ENCODE measurements at places on chromosomes 2 and 18.

GRCh38 chr2:68719912-68720311 is 14.7 kb upstream of the ARHGAP25 start:
- DNase-seq = no peak

GRCh38 chr2:22656426-22656825 is 728.6 kb upstream of the KLHL29 start:
- no peak for DNase-seq

DNA sequence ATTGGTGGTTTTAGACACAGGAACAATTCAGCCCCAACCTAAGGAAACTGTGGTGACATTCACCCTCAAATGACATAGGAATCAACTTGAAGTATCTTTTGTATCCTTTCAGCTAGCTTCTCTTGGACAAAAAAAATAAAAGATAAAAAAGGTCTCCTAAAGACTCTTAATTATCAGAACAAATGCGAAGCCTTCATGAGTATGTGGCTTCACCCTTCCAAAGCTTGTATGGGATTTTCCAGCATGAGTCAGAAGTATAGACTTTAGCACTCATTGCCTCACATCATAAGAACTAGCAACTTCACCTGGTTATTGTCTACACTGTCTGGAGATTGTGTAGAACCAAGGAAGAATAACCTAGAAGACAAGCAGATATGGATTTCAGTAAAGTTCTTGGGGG is 135.4 kb downstream of the LAMA3 start:
- DNase-seq = no peak

- no peak for DNase-seq
Measured at GRCh38 chr18:58788971-58789875, 75.5 kb upstream of the ZNF532 start.

DNA sequence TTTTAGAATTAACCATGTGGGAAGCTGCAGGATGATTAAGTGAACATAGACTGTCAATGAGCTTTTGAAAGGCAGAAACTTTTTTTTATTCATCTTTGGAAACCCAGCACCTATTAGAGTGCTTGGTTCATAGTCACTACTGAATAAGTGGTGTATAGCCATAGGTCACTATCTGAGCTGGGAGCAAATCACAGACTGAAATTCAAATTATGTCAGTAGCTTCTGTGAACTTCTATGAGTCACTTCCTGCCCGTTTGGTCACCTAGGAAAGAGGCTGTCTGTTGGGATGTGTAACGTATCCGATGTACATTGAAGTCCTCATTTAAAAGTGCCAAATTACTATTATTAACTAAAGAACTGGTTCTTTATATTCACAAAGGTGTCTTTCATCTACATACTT is 20.5 kb upstream of the SLC40A1 start:
- no peak for DNase-seq

GRCh38 chr2:219681694-219682300 is 54.4 kb downstream of the SLC4A3 start:
- DNase-seq = no peak

GRCh38 chr2:74894272-74894981 is 60.5 kb downstream of the HK2 start:
- no peak for DNase-seq

- DNase-seq = no peak
Measured at GRCh38 chr2:183519371-183520056, 395.3 kb downstream of the NUP35 start.

- DNase-seq = no peak
Measured at GRCh38 chr18:4293337-4293736, 161.8 kb downstream of the DLGAP1 start.

GRCh38 chr2:161991991-161992390 is 82.0 kb downstream of the DPP4 start:
- no peak for DNase-seq

DNA sequence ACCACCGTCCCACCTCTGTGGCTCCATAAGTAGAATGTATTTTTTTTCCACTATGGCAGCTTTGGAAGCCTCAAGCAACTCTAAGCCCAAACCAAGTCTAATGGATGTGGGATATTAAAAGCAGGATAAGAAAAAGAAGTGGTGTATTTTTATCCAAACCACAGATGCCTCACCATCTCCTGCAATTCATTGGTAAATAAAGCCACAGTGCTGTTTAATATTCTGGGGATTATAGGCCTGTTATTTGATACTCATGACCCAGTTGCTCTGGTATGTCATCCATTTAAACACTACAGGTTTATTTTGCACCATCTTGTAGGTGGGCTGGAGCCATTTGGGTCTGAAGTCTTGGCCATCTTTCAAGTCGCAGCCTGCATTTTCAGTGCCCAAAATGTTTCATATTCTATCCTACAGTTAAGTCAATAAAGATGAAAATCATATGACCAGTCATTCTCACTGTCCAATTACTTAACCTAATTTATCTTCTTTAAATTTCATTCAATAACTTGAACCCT is 279.5 kb upstream of the EPHA4 start:
- no peak for DNase-seq

DNA sequence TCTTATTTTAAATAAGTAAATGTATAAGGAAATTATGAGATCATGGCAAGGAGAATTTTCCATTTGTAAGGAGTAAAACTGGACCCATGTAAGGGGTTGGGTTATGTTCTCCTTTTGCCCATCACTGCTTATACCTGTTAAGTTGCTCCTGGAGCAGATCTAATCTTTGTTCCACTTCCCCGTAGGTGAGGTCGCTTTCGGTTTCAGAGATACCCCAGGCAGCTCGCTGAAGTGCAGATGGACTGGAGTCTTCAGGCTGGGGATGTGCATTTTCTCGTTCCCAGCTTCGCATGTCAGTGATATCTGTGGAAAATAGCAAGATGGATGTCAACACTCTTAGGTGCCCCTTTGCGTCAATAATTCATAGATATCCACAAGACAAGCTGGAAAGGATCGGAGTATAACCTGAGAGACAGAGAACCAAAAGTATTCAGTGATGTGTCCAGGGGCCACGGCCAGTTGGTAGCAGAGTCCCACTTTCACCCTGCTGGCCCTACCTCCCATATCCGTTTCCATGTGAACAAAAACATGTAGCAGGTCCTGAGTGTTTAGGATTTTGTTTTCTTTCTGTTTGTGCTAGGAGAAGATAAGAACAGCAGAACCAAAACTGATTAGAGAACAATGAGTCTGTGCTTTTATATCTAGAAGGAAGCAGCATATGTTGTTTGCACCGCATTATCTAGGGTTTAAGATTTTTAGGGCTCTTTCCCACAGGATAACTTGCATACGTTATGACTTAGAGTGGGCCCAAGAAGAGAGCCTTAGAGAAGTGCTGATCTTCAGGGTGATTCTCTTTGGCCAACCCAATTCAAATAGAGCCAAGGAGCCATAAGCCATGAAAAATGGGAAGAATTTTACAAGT is 36.0 kb downstream of the GCA start:
- no peak for DNase-seq

DNA sequence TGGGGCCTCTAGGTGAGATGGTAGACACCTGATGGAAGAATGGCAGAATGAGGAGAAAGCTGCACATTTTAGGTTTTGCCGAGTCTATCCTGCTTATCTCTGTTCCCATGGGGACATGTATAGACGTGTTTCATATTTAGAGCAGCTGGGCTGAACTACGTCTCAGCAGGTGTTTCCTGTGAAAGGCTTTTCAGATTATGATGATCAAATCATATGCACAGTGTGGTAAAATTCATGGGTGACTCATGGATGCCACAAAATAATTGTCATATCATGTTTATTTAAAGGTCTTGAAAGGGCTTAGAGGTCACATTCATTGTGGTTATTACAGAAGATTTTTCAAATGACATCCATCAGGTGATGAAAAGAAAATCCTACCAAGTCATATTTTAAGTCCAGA is 90.5 kb downstream of the ICOS start:
- peak; percentile 16 for DNase-seq

- DNase-seq = no peak
Measured at GRCh38 chr2:40304340-40304739, 147.6 kb downstream of the SLC8A1 start.

GRCh38 chr2:64504774-64505720 is 19.1 kb upstream of the AFTPH start:
- DNase-seq = no peak

DNA sequence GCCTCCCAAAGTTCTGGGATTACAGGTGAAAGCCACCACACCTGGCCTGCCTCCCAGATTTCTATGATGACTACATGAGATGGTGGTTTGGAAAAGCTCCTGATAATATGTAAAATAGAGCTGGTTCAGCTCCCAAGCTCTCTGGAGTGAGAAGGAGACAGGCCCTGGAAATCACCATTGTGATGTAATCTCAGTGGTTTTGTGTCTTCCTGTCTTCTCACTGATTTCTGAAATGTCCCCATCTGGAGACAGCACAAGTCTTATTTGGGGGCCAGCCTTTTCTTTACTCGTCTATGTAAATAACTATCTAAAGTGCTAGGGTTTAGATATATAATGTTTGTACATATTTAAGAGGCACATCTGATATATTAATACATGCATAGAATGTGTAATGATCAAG is 64.0 kb downstream of the CCNT2 start:
- DNase-seq = no peak

GRCh38 chr18:79775441-79776221 is 22.1 kb upstream of the KCNG2 start:
- no peak for DNase-seq

DNA sequence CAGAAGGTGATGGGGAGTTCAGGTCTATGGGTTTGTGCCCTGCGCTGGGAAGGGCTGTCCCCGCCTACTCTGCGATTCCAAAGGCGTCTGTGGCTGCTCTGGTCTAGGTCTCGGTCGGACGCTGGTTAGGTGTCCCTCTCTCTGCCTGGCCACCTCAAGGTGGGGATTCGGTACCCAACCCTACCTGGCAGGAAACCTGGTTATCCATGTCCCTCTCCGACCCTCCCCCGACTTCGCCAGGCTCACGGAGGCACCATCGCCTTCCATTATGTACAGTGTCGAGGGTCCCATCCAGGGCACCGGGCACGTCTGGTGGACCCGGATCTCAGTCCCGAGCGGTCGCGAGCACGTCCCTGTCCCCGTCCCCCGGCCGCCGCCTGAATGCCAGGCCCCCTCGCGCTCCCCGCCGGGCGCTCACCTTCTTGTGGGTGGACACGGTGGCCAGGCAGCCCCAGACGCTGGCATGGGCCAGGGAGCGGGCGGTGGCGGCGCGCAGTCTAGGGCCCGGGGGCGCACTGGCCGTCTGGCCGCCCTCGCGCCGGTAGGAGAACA is 628 bp downstream of the CREG2 start:
- no peak for DNase-seq

DNA sequence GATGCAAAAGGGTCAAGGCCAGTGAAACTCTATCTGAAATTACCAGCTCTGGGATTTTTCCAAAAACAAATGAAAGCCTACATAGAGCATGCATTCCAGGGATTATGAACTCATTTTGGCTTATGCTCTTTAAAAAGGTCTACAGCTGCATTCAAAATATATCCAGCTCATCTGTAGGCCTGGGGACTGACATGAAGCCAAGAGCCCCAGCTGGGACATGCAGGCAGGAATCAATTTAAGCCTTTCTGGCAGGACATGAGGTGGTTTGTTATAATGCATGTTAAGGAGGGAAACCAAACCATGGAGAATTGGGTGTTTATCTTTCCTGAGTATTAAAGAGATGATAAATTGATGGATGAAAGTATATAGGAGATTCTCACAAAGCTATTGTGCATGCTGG is 164.5 kb downstream of the RBM43 start:
- DNase-seq = no peak

GRCh38 chr18:63273222-63273927 is 46.2 kb downstream of the BCL2 start:
- no peak for DNase-seq

- no peak for DNase-seq
Measured at GRCh38 chr2:197011801-197012641, 85.5 kb upstream of the PGAP1 start.

GRCh38 chr18:231563-231962 is 36.3 kb downstream of the THOC1 start:
- DNase-seq = no peak

DNA sequence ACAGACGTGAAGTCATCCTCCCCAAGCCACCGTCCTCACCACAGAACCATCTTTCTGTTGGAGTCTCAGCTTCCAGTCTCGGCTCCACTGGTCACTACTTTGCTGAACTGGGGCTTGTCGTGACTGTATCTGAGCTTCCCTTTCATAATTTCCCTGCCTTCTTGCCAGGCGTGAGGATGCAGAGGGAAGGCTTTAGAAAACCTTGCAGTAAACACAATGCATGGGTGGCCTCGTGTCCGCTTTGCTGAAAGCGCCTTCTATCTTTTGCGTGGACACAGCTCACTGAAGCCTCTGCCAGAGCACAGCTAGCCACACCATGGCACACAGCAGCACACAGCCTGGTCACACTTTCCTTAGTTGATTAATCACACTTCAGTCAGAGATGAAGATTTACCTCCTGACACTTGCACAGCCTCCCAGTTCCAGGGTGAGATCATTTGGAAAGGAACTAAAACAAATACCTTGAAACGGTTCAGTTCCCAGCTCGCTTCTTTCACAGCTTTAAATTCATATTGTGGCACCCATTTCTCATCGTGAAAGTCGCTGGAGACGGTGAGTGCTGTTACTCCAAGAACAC is 2.8 kb upstream of the GPR45 start:
- no peak for DNase-seq

DNA sequence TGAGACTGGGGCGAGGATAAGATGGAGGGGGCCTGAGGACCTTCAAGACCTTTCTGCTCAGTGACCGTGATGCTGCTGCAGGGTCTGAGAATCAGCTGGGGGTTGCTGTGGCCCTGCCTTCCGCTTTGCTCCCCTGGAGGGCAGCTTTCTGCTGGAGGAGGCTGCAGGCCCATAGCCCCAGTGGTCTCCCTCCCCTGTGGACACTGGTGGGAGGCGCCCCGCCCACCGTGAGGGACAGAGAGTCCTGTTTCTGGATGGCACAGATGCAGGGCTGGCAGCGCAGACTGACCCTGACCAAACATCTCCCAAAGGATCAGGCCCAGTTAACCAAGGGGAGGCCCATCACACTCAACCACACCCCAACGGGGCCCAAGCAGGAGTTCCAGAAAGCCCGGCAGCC is 42.8 kb downstream of the PLB1 start:
- DNase-seq = no peak

GRCh38 chr18:79989195-79989497 is 783 bp upstream of the TXNL4A start:
- no peak for DNase-seq

- DNase-seq = no peak
Measured at GRCh38 chr2:1282552-1282951, 130.7 kb upstream of the TPO start.

DNA sequence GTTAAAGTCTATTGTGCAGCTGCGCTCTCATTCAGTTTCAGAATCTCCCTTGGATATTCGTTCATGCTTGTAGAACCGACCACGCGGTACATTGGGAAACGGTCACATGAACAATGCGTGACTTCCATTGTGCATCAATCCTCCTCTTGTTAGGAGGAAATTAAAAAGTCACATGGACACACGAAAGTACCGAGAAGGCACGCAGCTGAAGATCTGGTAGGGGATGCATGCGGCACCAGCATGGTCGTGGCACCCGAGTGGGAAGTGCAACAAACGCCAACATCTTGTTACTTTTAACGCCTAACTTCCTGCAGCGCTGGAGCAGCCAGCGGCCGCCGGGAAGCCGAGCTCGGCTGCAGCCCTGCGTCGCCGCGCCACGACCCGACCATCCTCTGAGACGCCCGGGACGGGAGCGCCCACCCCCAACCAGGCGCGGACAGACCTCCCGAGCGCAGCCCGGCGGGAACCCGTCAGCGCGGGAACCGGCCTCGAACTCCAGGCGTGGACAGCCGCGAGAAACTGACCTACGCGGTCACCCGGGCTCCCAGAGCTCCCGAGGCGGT is 412 bp downstream of the OSBPL1A start:
- no peak for DNase-seq

GRCh38 chr2:227325839-227326195 is 766 bp downstream of the MFF start:
- no peak for DNase-seq

- no peak for DNase-seq
Measured at GRCh38 chr2:147356157-147356556, 488.7 kb upstream of the ACVR2A start.

- no peak for DNase-seq
Measured at GRCh38 chr2:105387225-105387624, 11.6 kb downstream of the FHL2 start.

Measured in effector CD4-positive, alpha-beta T cell (primary cell).